Transverse colon (tissue), 4 donors: ENCODE measurements at places on chromosomes 7 and 10. TPM values are rescaled to one million over a fixed set of nuclear protein-coding genes. Genes with fewer than 3 reads are reported as not detected.

DNA sequence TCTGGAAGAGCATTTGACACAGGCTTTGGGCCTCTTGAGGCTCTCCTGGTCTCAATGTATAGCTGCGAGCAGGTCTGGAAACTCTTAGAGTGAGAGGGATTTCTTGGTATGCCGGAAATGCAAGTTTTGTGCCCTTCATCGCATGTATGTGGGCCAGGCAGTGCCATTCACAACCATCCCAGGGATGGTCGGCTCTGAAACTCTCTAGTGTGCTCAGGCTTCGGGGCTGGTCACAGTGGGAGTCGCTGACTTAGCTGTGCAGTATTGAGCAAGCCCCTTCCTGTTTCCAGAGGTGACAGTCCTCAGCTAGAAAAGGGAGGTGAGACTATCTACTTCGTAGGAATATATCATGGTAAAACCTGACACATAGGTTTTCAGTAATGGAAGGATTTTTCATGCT, 2.0 kb upstream of the AOAH start:
- no peaks in the 10 kb centered on the region for H3K27me3 ChIP-seq
- H3K27ac ChIP-seq, result no peak overlapping the region
- H3K4me1 ChIP-seq, result no peaks in the 10 kb centered on the region
- no peaks in the 10 kb centered on the region for H3K36me3 ChIP-seq

DNA sequence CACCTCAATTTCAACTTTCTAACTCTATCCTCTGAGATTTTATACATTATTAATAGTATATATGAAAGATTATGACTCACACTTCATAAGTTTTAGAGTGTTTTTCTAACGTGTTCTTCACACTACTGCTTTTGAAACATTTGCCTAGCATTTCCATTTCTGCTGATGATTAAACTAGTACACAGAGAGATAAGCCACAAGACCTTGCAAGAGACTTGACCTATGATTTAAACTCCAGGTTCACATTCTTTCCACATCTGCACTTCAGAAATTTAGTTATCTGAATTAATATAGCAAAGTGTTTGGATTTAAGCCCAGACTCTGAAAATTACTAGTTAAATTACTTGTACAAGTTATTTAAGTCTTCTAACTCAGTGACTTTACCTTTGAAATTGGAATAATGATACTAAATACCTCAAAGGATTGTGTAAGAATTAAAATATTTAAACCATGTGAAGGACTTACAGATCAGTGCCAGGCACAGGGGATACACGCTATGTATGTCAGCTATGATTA, 66.6 kb downstream of the PCLO start:
- H3K4me1 ChIP-seq, result no peaks in the 10 kb centered on the region
- H3K27me3 ChIP-seq, result no peaks in the 10 kb centered on the region
- no peak overlapping the region for H3K4me3 ChIP-seq
- H3K27ac ChIP-seq, result no peak overlapping the region

DNA sequence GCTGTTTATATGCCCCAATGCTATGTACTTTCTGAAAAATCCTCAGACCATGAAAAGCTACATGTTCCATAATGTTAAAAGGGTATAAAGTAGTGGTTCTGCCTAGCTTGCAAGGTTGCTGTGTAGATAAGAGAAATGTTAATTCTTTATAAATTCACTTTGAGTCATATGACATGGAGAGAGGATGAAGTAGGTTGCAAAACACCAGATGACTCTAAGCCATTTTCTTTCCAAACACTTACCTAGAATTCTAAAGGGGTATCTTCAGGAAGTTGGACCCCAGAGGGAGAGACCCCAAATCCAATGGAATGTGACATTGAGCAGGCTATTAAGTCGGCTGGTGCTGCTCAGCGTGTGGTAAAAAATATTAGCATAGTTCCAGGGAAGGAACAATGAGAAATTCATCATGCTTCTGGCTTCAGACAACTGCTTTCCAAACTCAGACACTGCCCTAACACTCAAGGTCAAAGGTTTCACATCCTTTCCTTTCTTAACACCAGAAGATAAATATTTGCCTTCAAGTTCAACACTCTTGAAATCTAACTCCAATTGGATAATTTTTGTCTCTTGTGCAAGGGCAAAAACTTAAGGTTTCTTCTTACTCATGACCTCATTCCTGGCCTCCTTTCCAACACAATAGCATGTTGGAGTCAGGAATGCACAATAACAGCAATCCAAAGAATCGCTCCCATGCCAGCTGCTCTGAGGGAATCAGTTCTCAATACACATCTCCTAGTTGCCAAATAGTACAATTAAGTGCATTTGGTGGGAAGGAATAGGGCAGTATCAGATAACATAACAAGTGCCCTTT, 100.7 kb upstream of the AFAP1L2 start:
- H3K36me3 ChIP-seq, result no peaks in the 10 kb centered on the region
- DNase-seq, result no peak
- H3K4me3 ChIP-seq, result no peak overlapping the region
- H3K27me3 ChIP-seq, result no peaks in the 10 kb centered on the region
- peaks cover 38% of the 10 kb centered on the region for H3K4me1 ChIP-seq

GRCh38 chr10:8726084-8726778, 671.7 kb downstream of the GATA3 start:
- H3K27me3 ChIP-seq, result peaks cover 4% of the 10 kb centered on the region
- no peaks in the 10 kb centered on the region for H3K36me3 ChIP-seq
- H3K27ac ChIP-seq, result no peak overlapping the region
- H3K4me3 ChIP-seq, result no peak overlapping the region

- H3K4me3 ChIP-seq, result no peak overlapping the region
- no peaks in the 10 kb centered on the region for H3K36me3 ChIP-seq
- no peak overlapping the region for H3K27ac ChIP-seq
- no peak for DNase-seq
- no peaks in the 10 kb centered on the region for H3K27me3 ChIP-seq
- no peaks in the 10 kb centered on the region for H3K4me1 ChIP-seq
Observed at GRCh38 chr10:67612577-67613537, 83.1 kb downstream of the CTNNA3 start.

GRCh38 chr10:102752266-102752930, 8.7 kb downstream of the WBP1L start:
- no peaks in the 10 kb centered on the region for H3K36me3 ChIP-seq
- H3K27ac ChIP-seq, result peak overlapping the region; percentile 75
- peak; percentile 13 for DNase-seq
- no peaks in the 10 kb centered on the region for H3K27me3 ChIP-seq
- H3K4me3 ChIP-seq, result no peak overlapping the region

GRCh38 chr7:36406156-36406555, 16.5 kb downstream of the ANLN start:
- H3K27me3 ChIP-seq, result no peaks in the 10 kb centered on the region
- DNase-seq, result no peak
- no peaks in the 10 kb centered on the region for H3K4me1 ChIP-seq
- H3K4me3 ChIP-seq, result no peak overlapping the region

The GOLGA7B gene
- total RNA-seq, result not detected

The CASTOR2 gene
- 9.6 TPM for total RNA-seq
